Uterus (tissue), 4 donors: ENCODE measurements at places on chromosomes 3 and 15. TPM values are rescaled to one million over a fixed set of nuclear protein-coding genes. Genes with fewer than 3 reads are reported as not detected.
A peak's percentile ranks its signal among the peaks of the same experiment; 100 is the strongest.

- DNase-seq: no peak
Measured at GRCh38 chr15:65333148-65333820, 28.8 kb downstream of the RNU5B-1 start.

- DNase-seq: no peak
Measured at GRCh38 chr3:29176501-29176900, 104.4 kb upstream of the RBMS3 start.

GRCh38 chr3:30557746-30558303, 48.6 kb upstream of the TGFBR2 start:
- DNase-seq: no peak

GRCh38 chr15:31338879-31339557, 12.4 kb downstream of the KLF13 start:
- DNase-seq: peak; percentile 53

GRCh38 chr15:61196711-61197586, 32.2 kb downstream of the RORA start:
- no peak for DNase-seq

DNA sequence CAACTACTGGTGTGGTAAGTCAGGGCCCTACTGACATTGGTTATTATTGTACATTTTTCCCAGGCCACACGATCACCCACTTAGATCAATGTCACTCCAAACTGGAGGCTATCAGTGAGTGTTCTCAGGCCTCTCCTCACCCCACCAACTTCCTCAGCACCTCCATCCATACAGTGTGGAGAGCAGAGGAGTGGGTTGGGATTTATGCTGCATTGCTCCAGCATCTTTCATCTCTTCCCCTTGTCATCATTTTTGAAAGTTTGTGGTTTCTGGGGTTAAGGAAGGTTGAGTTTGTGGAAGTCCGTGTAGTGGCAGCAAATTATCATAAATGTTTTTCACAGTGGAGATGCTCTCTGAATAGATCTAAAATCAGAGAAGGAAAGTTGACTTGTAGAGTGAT, 60.2 kb downstream of the TLNRD1 start:
- no peak for DNase-seq

GRCh38 chr3:145952536-145952935, 208.4 kb downstream of the PLOD2 start:
- no peak for DNase-seq

GRCh38 chr3:54987719-54988118, 59.9 kb upstream of the LRTM1 start:
- no peak for DNase-seq

DNA sequence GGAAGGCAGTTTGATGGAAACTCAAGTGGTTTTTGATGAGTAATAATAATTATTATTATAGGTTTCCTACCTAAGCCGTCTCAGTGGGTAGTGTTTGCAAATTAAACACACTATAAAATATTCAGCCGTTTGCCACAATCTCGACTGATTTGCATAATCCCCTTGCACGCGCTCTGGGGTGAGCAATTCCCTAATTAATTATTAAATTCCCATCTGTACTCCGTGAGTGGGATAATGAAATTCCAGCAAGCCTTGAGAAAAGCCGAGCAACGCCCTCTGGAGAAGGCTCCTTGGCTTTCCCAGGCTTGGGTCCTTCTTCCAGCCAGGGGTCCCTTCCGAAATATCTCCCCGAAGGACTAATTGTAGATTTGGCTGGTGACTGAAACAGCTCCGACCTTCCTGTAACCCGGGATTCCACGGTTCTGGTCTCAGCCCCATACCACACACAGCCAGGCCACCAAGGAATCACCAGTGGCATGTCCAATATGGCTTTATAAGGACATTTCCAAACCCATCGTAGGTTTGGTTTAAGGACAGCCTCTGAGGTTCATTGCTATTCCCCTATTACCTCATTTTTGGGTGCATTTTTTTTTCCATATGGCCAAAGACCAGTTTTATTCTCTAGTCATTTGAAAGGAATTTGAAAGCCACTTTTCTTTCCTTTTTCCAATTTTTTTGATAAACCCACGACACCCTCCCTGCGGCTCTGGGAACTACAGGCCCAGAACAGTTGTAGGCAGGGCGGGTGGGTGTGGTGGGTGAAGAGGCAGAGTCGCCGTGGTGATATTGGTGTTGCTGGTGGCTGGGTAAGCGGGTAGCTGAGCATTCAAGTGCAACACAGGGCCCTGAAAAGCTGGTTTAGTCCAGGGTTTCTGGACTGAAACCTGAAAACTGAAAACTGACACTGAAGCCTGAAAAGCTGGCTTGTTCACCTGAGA, 33.2 kb upstream of the RGMA start:
- no peak for DNase-seq

DNA sequence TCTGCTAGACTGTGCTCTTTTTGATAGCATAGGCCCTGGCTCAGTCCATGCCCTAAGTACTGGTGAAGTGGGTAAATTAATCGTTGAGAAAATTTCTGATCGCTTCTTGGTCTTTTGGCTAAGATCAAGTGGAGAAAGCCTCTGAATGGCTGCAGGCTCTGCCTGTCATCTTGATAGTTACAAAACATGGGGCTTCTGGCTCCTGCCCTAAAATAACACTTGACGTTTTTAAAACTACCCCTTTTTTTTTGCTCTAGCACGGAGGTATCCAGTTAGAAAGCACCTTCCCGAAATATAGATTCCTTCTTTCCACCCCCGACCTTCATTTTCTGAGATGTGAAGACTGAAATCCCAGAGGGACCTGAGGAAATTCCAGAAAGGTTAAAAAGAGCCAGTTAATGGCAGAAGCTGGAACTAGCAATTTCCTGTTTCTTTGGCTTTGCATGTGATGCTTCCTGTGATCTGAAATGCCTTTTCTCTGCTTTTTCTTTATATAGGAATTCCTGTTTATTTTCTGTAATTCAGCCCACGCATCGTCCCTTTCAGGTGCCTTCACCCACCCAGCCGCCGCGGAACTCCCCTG, 799 bp upstream of the C2CD4B start:
- DNase-seq: no peak

GRCh38 chr15:82852941-82853561, 43.6 kb downstream of the WHAMM start:
- no peak for DNase-seq

DNA sequence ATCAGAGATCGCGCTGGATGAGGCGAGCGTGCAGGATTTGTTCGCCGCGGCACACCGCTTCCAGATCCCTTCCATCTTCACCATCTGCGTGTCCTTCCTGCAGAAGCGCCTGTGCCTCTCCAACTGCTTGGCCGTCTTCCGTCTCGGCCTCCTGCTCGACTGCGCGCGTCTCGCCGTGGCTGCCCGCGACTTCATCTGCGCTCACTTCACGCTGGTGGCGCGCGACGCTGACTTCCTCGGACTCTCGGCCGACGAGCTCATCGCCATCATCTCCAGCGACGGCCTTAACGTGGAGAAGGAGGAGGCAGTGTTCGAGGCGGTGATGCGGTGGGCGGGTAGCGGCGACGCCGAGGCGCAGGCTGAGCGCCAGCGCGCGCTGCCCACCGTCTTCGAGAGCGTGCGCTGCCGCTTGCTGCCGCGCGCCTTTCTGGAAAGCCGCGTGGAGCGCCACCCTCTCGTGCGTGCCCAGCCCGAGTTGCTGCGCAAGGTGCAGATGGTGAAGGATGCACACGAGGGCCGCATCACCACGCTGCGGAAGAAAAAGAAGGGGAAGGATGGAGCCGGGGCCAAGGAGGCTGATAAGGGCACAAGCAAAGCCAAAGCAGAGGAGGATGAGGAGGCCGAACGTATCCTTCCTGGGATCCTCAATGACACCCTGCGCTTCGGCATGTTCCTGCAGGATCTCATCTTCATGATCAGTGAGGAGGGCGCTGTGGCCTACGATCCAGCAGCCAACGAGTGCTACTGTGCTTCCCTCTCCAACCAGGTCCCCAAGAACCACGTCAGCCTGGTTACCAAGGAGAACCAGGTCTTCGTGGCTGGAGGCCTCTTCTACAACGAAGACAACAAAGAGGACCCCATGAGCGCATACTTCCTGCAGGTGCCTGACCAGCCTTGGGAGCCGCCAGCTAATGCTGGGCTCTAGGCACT, 819 bp downstream of the KLHL40 start:
- DNase-seq: peak; percentile 6

DNA sequence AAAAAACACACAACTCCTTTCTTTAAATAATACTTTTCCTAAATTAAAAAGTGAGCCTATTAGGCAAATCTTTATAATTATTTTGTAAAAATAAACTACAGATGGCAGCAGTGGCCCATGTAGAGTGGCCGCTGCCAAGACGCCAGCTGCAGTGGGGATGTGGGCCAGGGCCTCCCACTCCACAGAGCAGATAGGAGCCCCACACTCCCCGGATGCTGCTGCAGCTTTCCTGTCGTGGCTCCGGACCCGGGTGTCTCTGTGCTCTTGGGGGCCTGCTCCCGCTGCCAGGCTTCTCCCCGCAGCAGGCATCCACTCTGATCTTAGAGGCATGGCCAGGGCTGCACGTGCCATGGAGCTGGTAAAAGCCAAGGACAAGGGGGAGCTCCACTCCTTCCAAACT, 67.5 kb downstream of the PROS1 start:
- no peak for DNase-seq

Gene WDR72
- total RNA-seq: 2.8 TPM

GRCh38 chr3:65305836-65306235, 618.0 kb upstream of the ADAMTS9 start:
- no peak for DNase-seq

DNA sequence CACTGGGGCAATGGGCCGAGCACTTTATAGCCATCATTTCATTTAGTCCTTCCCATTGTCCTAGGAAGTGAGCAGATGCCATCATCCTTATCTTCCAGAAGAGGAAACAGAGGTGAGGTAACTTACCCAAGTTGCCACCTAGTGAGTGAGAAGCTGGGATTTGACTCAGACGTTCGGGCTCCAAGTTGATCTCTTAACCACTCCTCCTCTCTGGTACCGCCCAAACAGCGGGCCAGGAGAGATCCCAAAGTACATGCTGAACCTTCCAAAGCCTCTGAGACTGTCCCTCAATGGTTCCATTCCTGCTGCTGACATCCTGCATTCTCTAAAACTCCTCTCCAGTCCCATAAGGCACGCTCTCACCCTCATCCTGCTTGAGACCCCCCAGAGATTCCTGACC, 56.2 kb downstream of the EXOG start:
- DNase-seq: no peak

GRCh38 chr3:152315623-152316022, 46.9 kb downstream of the MBNL1 start:
- DNase-seq: no peak

Gene UCN2
- 0.49 TPM for total RNA-seq

Gene GP5
- total RNA-seq: 0.41 TPM

- DNase-seq: no peak
Measured at GRCh38 chr15:38112406-38112805, 140.2 kb upstream of the SPRED1 start.

DNA sequence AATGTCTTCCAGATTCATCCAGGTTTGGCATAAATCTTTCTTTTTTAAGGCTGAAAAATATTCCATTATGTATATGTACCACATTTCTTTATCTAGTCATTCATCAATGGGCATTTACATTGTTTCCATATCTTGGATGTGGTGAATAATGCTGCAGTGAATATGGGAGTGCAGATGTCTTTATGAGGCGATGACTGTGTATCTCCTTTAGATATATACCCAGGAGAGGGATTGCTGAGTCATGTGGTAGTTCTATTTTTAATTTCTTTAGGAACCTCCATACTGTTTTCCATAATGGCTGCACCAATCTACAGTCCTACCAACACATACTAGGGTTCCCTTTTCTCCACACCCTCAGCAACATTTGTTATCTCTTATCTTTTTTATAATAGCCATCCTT, 96.3 kb downstream of the LRRC28 start:
- DNase-seq: no peak

Gene CCDC9B
- total RNA-seq: 43.8 TPM

GRCh38 chr3:49104052-49104426, 518 bp downstream of the QARS1 start:
- DNase-seq: no peak

DNA sequence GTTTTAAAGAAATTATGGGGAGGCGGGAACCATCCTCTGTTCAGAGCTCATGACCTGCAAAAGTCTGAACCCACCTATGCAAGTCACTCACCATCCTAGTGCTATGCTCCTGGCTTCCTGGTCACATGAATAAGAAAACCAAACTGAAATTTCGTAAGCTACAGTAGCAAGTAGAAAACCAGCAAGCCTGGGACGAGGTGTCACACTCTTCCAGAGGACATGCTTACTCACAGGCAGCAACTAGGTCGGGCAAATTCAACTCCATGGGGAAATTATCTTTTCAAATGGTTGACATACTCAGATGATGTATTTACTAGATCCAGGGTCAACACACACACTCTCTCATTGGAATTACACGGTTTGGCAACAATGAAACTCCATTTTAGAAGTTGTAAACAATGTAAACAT, 31.3 kb downstream of the LDHAL6B start:
- DNase-seq: no peak

DNA sequence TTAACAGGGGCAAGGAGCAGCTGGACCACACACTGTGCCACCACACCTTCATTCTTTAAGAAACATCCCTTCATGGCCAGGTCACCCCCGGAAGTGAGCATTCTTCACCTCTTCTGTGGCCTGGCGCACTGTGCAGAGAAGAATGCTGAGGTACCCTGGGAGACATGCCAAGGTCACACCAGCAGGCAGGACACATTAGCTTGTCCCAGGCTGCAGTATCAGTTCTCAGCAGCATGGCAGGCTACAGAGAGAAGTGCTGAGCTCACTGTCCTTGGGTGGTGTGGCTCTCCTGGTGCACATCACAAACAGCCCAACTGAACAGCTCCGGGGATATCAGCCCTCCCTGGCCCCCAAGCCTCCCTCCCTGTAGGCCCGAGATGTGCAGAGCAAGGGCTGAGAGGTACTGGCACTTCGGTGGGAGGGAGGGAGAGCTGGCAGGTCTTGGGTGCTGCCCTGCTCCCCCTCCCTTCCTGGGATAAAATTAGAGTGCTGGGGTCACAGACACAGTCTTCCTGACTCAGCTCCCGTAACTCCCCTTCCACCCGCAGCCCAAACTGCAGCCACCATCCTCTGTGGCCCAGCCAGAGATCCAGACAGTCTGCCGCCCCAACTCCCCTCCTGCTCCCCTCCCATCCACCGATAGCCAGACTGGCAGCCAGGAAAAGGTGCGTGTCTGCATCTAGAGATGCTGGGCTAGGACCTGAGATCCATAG, 13.4 kb downstream of the SEMA7A start:
- DNase-seq: no peak

Gene FGF7
- 137 TPM for total RNA-seq

GRCh38 chr15:59622289-59622688, 10.7 kb downstream of the GCNT3 start:
- no peak for DNase-seq

DNA sequence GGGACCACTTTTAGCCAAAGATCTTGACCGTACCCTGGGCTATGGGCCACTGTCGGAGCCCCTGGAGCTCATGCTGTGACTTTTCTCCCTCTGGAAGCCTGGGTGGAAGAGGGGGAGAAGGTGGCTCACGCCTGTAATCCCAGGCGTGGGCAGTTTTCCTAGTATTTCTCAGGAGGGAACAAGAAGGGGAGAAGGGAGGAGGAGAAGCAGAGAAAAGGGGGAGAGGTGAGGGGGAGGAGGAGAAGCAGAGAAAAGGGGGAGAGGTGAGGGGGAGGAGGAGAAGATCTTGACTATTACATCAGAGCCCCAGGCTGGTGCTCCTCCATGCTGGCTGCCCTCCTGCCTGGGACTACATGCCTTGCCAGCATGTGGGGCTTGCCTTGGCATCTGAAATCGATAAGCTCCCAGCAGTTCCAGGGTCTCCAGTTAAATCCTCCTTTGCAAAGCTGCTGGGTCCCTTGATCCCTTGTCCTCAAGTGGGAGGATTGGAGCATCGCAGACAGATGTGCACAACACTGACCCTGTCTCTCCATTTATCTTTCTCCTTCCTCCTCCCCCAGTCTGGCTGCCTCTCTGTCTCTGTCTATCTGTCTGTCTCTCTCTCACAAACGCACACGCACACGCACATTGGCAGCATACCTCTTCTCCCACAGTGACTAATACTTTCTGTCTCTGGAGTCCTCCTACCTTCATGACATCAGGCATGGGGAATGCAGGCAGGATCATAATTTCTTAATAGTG, 41.6 kb downstream of the MRAS start:
- DNase-seq: peak; percentile 68
